ENCODE measurements at places on chromosomes 7 and 10. TPM values are rescaled to one million over a fixed set of nuclear protein-coding genes. Genes with fewer than 3 reads are reported as not detected.

GRCh38 chr7:4957847-4958476 lies 1.0 kb downstream of the MMD2 start:
- no peak for DNase-seq

DNA sequence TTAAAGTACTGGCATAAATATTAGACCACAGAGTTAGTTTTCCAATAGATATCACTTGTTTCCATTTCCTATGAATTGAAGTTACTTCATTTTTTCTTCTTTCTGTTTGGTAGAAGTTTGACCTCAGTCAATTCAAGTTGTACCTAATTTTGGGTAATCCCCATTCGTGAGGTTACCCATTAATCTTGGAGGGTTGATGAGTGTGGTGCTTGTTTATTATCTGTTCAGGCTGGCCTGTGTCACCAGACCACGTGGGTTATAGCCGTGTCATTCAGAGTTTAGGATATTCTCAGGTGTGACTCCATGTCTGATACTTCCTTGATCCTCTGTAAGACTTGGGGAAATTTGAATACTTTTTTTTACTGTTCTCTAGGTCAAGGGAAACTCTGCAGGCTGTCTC lies 133.9 kb upstream of the TPK1 start:
- DNase-seq: no peak

DNA sequence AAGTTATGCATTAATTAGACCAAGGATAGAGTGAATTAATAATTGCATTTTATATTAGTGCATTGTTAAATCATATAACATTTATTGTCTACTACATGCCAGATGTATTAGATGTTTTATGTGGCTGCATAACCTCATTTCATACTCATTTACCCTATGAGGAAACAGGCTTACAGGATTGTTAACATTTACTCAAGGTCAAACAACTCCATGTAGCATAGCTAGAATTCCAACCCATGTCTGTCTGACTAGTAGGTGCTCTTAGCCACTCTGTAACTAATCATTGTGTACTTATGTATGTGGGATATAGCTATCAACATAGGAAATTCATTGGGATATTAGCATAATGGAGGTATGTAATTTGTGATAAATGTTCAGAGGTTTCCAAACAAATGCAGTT lies 46.3 kb downstream of the PHYHIPL start:
- peak; percentile 55 for DNase-seq

DNA sequence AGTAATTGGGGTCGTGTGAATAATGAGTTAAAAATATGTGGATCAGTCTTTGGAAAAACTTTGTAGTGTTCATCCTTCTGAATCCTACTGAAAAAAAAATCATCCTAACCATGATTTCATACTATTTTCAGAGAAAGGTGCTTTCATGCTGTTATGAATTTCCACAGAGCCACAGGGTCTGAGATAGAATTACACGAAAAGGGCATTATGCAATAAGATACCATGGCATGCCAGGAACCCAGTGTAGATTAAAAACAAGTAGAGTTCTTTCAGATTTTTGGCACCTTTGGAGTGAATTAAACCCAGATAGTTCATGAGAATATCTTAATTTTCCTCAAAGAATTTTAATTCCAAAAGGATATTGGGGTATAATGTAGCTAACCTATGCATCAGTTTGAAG lies 47.5 kb upstream of the AGMO start:
- no peak for DNase-seq

The COL13A1 gene
- total RNA-seq: 0.35 TPM

The LRRC17 gene
- total RNA-seq: 2.6 TPM

The CALML5 gene
- total RNA-seq: not detected

The PROSER2 gene
- 84.9 TPM for total RNA-seq

The MYL10 gene
- not detected for total RNA-seq
